ENCODE measurements at places on chromosomes 7 and 10. TPM values are rescaled to one million over a fixed set of nuclear protein-coding genes. Genes with fewer than 3 reads are reported as not detected.

Gene GIMAP5
- 19.3 TPM for total RNA-seq

Gene HECW1
- total RNA-seq: 1.5 TPM

Gene SUV39H2
- total RNA-seq: 6.4 TPM

Gene WIPF3
- total RNA-seq: 4.7 TPM

Gene NOD1
- total RNA-seq: 17.5 TPM

Gene CEP41
- total RNA-seq: 11.9 TPM

Gene GTF2IRD1
- 17.1 TPM for total RNA-seq

Gene PPP1R3C
- 40.0 TPM for total RNA-seq

Gene ITGA8
- total RNA-seq: 0.66 TPM

Gene GLCCI1
- 17.7 TPM for total RNA-seq

Gene GRID2IP
- total RNA-seq: not detected

Gene TMEM139
- total RNA-seq: 0.71 TPM

Gene PDE1C
- 13.2 TPM for total RNA-seq

Gene MEST
- total RNA-seq: 9.3 TPM

Gene AKR1C8
- not detected for total RNA-seq

Gene SFTPA2
- not detected for total RNA-seq

Gene REEP3
- 116 TPM for total RNA-seq

Gene LBX1
- total RNA-seq: not detected

Gene MSS51
- total RNA-seq: 2.8 TPM

Gene NME8
- total RNA-seq: not detected

Gene TET1
- total RNA-seq: 7.1 TPM

Gene FKBP6
- total RNA-seq: not detected

Gene HABP2
- total RNA-seq: not detected

Gene GNGT1
- total RNA-seq: not detected

Gene MUC3A
- not detected for total RNA-seq

Gene PDGFA
- total RNA-seq: 38.5 TPM

Gene RTKN2
- total RNA-seq: not detected

Gene LIPJ
- not detected for total RNA-seq

Gene OR2A1
- not detected for total RNA-seq

Gene SGCE
- total RNA-seq: 209 TPM

Gene CPA2
- not detected for total RNA-seq

Gene MUC12
- 2.0 TPM for total RNA-seq
